ENCODE measurements at places on chromosomes 5 and 9.

- no peak for DNase-seq
Measured at GRCh38 chr5:58503390-58504046, 12.3 kb downstream of the GAPT start.

DNA sequence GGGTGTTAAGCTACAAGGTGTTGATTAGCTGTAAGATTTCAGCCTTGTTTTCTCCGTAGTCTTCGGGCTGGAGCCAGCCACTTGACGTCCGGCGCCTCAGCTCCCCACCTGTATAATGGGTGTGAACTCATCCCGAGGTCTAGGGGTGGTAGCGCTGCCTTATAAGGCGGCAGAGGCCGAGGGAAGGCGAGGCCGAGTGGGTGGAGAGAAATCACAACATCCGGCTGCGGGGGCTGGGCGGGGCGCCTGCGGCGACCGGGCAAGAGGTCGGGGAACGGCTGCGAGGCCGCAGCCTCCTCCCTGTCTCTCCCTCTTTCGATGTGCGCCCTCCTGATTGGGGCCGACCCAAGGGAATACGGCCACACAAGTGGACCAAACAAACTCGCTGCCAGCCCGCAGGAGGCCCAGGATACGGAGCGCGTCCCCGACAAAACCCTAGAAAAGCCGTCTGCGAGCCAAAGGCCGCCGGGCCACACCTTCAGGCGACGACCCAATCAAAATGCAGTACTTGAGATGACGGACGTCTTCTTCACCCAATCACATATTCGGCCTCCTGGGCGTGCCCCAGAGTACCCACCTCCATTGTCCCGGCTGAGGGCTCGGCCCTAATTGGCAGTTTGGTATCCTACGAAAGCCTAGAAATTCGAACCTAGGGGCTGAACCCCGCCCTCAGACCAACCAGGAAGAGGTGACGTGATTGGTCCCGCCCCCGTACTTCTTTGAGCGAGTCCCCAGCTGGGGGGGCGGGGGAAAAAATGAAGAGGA is 493 bp upstream of the GRK6 start:
- DNase-seq: peak; percentile 97

- no peak for DNase-seq
Measured at GRCh38 chr9:91259162-91259561, 102.6 kb downstream of the AUH start.

DNA sequence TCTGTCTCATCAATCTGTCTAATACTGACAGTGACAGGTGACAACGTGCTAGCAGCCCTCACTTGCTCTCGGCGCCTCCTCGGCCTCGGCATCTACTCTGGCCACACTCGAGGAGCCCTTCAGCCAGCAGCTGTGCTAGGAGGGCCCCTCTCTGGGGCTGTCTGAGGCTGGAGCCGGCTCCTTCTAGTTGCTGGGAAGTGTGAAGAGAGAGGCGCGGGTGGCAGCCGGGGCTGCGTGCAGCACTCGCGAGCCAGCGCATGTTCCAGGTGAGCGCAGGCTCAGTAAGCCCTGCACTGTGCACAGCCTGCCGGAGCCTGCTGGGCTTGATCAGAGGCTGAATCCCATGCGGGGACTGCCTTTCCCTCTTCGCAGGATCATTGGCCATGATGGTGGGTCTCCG is 330.7 kb downstream of the CDH10 start:
- no peak for DNase-seq

GRCh38 chr5:78514427-78515330 is 133.9 kb downstream of the LHFPL2 start:
- DNase-seq: no peak

DNA sequence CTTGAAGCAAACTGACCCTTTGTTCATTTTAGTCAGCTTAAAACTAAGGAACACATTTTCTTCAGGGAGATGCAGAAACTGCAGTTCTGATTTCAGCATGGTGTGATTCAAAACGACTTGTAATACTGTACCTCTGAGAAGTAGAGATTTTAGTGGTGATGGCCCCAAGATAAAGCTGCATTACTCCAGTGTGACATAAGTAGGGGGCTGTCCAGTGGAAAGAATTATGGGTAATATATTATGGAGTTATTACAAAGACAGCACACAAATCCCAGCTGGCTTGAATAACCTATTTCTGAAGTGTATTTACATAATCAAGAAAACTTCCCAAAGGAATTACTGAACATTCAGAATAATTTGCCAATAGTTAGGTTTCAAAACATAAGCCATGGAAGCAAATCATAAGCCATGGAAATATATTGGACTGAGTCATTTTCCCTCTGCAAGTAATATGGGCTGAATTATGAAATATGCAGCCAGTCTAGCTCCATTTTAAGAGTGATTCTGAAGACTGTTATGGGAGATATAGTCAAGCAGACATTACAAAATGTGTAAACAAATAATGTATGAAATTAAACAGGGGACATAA is 133.7 kb upstream of the FBXL17 start:
- DNase-seq: no peak

- no peak for DNase-seq
Measured at GRCh38 chr9:84950879-84951811, 281.6 kb downstream of the NTRK2 start.

GRCh38 chr9:120960001-120960400 is 33.4 kb upstream of the TRAF1 start:
- no peak for DNase-seq

DNA sequence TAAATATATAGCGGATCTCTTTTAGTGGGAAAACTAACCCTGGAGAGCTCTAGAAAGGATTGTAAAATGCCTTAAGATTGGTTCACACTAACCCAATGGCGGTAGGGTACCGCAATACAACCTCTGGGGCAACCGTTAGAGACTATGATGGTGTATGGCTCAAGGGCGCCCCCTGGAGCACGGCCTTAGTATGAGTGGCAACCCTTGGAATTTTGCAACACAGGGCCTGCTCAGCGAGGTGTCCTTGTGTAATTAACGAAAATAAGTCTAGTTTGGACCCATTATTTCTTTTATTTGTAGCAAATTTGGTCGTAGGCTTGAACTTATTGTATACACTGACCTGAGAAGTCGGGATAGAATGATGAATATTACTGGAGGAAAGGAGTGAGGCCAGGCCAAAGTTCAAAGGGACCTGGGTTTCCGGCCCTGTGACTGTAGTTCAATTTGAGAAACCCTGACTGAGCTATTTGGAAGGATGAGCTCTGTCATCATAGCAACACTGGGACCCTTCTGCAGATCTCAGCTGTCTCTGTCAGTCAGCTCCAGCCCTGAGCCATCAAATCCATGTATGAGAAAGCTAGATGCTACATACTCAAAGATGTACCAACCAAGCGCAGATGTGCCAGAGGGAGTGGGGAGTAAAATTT is 54.8 kb downstream of the CAMK4 start:
- DNase-seq: peak; percentile 88

DNA sequence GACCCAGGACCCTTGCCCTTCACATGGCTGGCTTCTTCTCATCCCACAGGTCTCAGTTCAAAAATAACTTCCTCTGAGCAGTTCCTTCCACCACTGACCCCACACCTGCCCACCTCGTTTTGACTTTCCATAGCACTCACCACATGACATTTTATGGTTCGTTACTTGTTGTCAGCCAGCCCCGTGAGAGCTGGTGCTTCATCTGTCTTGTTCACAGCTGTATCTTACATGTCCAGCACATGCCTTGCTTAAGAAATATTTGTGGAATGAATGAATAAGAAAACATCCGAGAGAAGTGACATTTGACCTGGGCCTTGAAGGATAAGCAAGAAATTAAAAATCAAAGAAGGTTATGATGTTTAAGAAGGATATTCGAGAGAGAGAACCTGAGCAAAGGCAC is 193.9 kb downstream of the RFK start:
- DNase-seq: no peak

- DNase-seq: no peak
Measured at GRCh38 chr9:77750284-77750683, 102.2 kb upstream of the GNA14 start.

DNA sequence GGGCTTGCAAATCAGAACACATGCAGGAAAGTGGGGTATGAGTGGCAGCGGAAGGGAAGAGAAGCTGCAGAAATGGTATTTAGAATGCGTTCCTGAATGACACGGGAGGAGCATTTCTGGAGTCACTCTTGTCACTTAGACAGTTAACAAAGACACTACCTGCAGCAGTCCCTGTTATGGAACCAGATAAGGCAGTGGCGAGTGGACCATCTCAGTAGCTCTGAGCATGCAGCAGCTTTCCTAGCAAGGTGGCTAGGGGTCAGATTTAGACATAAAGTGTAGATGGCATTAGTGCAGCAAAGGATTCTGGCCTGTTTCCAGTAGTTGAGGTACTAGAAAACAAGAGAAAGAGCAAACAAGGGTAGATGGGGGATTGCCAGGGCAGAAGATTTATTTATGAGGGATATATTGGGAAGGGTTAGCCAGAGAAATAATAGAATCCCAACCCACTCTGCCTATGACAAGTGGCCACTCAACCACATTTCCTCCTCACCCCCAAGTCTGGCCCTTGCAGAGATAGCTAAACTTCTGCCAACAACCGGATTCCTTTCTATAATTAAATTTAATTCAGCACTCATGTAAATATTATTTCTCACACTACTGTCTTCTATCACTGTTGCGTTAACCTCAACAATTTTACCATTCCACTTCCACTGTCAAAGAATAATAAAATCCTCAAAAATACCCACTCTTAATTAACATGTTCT is 201.6 kb downstream of the DCP2 start:
- no peak for DNase-seq

DNA sequence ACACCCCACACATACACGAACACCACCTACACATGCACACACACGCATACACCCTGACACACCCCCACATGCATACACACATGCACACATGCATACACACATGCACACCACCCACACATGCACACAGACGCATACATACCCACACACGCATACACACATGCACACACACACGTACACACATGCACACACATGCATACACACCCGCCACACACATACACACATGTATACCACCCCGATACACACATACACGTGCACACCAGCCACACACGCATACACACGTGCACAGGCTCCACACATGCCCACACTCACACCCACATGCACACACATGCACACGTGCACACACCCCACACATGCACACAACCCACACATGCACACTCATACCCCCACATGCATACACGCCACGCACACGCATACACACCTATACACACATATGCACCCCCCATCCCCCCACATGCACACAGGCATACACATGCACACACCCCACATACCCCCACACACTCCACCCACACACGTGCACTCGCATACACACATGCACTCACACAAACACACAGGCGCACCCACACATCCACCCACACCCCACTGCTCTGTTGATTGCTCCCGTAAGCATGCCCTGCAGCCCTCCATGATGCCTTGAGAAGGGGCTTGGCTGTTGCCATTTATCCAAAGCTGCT is 119.3 kb downstream of the COL5A1 start:
- DNase-seq: no peak

GRCh38 chr5:143600396-143601075 is 197.1 kb upstream of the NR3C1 start:
- DNase-seq: no peak

- DNase-seq: no peak
Measured at GRCh38 chr5:5179079-5179478, 38.9 kb downstream of the ADAMTS16 start.

GRCh38 chr9:107620801-107621200 is 131.2 kb upstream of the KLF4 start:
- DNase-seq: no peak

- DNase-seq: no peak
Measured at GRCh38 chr5:149824846-149825245, 94.7 kb downstream of the PPARGC1B start.

DNA sequence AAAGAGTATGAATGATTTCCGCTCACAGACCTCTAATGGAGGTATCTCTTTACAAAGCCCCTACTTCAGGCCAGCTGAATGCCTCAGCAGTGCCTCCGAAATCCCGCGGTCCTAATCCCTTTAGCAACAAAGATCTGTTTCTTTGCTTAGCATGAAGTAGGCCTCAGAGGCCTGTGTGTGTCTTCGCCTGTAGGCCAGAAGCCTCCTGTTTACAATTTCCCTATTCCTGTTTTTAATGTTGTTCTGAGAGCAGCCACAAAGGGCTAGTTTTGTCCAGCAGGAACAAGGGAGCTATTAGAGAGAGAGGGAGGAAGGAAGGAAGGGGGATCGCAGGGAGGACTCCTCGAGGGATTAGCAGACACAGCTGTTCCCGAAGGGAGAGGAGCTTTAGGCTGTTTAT is 166.4 kb upstream of the SPRY4 start:
- DNase-seq: peak; percentile 14

- no peak for DNase-seq
Measured at GRCh38 chr9:70811638-70812037, 309.8 kb downstream of the TRPM3 start.

DNA sequence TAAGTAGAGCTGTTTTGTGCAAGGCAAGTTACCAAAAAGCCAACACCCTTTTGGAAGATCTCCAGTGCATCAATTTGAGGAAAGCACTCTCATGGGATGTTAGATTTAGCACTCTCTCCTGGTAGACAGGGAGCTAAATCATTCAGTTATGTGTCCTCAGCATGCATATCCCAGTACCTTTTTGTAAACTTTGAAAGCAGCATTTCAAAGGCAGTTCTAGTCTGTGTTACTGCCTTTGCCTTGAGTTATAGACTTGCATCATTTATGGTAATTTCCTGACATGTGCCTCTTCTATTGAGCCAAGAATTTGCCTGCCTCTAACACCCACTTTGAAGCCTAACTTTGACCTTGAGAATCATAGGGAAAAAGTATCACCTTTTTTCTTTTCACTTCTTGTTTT is 120.6 kb downstream of the KIF4B start:
- DNase-seq: no peak

DNA sequence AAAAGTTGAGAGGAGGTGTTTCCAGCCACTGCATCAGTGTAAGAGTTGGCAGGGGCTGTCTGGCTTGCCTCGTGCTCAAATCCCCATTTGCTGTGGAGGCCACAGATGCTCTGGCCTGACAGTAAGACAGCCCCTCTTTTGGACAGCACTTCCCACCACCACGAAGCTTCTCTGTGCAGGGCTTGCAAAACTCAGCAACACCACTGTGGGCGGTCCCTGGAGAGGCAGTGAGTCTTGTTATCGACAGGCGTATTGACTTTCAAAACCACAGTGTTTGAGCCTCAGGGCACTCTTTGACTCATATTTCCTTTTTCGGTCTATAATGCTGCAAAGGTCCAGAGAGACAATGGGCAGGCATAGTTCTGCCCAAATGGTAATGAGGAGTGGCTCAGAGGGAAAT is 539.5 kb downstream of the EBF1 start:
- DNase-seq: no peak

DNA sequence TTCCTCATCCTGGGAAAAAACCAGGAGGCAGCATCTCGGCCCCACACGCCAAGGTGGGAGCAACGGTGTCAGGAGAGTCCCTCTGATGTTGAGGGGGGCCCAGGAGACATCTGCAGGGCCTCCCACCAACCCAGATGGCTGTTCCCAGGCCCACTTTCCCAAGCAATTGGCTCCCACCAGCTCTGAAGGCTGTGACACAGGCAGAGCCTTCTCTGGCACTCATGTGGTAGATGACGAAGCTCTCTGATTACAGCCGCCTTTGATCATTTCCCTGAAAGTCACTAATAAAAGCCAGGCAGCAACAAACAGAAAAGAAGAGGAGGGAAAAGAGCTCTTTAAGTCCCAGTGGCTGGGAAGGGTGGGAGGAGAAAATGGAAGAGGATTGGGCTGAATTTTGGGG is 226.5 kb downstream of the CDK5RAP2 start:
- no peak for DNase-seq

Data from endothelial cell (in vitro differentiated cells).